ENCODE measurements at places on chromosomes 11 and 22. TPM values are rescaled to one million over a fixed set of nuclear protein-coding genes. Genes with fewer than 3 reads are reported as not detected.

DNA sequence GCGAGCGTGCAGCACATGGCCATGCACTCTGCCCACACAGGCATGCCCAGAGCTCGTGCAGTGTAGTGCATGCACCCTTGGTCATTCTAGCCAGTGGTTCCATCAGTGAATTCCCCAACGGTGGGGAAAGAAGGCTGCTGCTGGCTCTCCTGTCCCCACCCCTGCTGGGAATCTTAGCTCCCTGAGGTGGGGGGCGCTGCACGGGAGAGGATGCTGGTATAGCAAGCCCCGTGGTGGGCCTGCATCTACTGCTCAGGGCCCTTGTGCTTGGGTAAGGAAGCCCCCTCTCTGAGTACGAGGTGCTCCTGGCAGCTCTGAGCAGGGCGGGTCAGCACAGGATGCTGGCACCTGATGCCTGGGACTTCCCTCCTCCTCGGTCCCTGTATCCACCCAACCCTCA lies 18.5 kb upstream of the BAIAP2L2 start:
- H3K36me3 ChIP-seq, result no peaks in the 10 kb centered on the region
- no peaks in the 10 kb centered on the region for H3K27me3 ChIP-seq
- H3K27ac ChIP-seq, result no peak overlapping the region
- no peak overlapping the region for H3K4me3 ChIP-seq
- no peak for DNase-seq

DNA sequence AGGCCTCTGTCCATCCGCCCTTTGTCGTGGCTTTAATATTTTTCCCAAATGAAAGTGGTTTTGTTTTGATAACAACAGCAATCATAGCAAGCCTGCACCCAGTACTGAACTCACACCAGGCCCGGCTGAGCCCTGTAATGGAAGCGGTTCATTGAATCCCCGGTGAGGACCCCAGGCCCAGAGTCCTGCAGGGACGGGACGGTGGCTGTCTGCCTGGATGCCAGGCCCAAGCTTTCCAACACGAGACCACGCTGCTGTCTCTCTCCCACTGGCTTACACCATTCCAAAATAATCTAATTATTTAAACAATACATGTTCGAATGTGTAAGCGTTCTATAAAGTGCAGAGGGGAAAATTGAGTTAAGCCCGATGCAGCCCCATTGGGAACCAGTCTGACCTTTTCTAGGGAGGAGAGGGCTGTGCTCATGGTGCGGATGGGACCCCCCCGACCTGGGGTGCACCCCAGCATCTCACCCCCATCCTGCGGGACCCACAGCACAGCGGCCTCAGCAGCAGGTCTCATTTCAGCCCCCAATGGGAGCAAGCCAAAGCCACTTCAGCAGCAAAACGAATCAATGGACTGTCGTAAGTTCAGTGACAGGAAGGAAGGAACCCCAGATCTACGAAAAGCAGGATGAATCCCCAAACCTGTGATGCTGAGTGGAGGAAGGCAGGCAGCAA lies 1046.9 kb downstream of the BRD1 start:
- H3K27ac ChIP-seq, result no peak overlapping the region
- H3K27me3 ChIP-seq, result no peaks in the 10 kb centered on the region
- no peaks in the 10 kb centered on the region for H3K36me3 ChIP-seq
- H3K4me3 ChIP-seq, result no peak overlapping the region
- no peaks in the 10 kb centered on the region for H3K4me1 ChIP-seq
- no peak for DNase-seq

The SCN3B gene
- total RNA-seq, result 3.5 TPM

- H3K36me3 ChIP-seq, result no peaks in the 10 kb centered on the region
- H3K4me3 ChIP-seq, result no peak overlapping the region
- H3K27me3 ChIP-seq, result no peaks in the 10 kb centered on the region
Observed at GRCh38 chr22:48531761-48532435, 1295.8 kb downstream of the BRD1 start.

- H3K4me3 ChIP-seq, result no peak overlapping the region
- H3K36me3 ChIP-seq, result no peaks in the 10 kb centered on the region
- H3K4me1 ChIP-seq, result no peaks in the 10 kb centered on the region
- no peak for DNase-seq
Observed at GRCh38 chr22:22161924-22162851, 82.4 kb upstream of the VPREB1 start.

The ROM1 gene
- total RNA-seq, result 8.0 TPM

- no peaks in the 10 kb centered on the region for H3K27me3 ChIP-seq
- H3K4me3 ChIP-seq, result no peak overlapping the region
- no peak for DNase-seq
- no peak overlapping the region for H3K27ac ChIP-seq
Observed at GRCh38 chr22:28541137-28541536, 138.5 kb downstream of the TTC28 start.

- H3K36me3 ChIP-seq, result no peaks in the 10 kb centered on the region
- no peak overlapping the region for H3K4me3 ChIP-seq
- H3K4me1 ChIP-seq, result no peaks in the 10 kb centered on the region
- no peak for DNase-seq
Observed at GRCh38 chr22:28247667-28248363, 328.8 kb upstream of the PITPNB start.

DNA sequence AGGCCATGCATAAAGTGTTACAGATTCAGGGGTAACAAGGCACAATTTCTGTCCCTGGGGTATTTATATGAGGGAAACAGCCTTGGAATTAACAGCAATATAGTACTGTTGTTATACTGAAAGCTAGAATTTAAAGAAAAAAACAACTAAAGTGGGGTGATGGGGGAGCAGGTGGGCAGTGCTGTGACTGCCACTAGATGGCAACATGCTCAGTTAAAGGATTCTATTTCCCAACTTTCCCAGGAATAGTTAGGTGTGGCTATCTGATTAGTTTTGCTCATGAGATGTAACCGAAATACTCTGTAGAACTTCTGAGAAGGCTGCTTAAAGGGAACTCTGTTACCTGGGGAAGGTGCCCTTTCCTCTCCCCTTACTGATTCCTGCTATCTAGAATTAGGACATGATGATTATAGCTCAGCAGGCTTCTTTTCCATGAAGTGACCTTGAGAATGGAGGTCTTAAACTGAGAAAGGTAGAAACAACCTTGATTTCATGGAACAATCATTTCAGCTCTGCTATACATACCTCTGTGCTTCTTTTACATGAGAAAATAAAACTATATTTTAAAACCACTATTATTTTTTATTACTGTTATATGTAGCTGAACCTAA lies 102.6 kb downstream of the RELT start:
- no peaks in the 10 kb centered on the region for H3K27me3 ChIP-seq
- H3K27ac ChIP-seq, result no peak overlapping the region
- no peak overlapping the region for H3K4me3 ChIP-seq
- H3K36me3 ChIP-seq, result no peaks in the 10 kb centered on the region

GRCh38 chr11:79942090-79942489 lies 501.3 kb upstream of the TENM4 start:
- H3K4me1 ChIP-seq, result no peaks in the 10 kb centered on the region
- no peak overlapping the region for H3K27ac ChIP-seq
- DNase-seq, result no peak
- no peak overlapping the region for H3K4me3 ChIP-seq
- H3K36me3 ChIP-seq, result no peaks in the 10 kb centered on the region

DNA sequence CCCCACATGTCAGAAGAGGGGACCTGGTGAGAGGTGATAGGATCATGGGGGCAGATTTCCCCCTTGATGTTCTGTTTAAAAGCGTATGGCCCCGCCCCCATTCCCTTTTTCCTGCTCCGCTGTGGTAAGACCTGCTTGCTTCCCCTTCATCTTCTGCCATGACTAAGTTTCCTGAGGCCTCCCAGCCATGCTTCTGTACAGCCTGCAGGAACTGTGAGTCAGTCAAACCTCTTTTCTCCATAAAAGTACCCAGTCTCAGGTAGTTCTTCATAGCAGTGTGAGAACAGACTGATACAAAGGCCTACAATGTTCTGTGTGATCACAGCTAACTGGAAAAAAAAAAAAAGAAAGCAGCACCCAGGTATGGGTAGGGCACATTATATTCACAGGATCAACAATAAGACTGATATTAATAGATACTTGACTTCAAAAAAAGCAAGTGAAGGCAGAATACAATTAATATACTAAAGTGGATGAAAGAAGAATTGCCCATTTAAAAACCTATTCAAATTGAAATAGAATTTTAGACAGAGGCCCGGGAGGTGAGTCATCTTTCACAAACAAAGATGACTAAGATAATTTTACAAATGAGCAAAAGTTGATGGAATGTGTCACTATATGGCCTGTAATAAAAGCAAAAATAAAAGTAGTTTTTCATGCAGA lies 1.7 kb upstream of the OR52K1 start:
- H3K27ac ChIP-seq, result no peak overlapping the region
- no peaks in the 10 kb centered on the region for H3K4me1 ChIP-seq
- no peaks in the 10 kb centered on the region for H3K36me3 ChIP-seq
- H3K4me3 ChIP-seq, result no peak overlapping the region
- H3K27me3 ChIP-seq, result no peaks in the 10 kb centered on the region

- DNase-seq, result no peak
- H3K4me3 ChIP-seq, result peak overlapping the region; percentile 54
- H3K27me3 ChIP-seq, result no peaks in the 10 kb centered on the region
- no peaks in the 10 kb centered on the region for H3K4me1 ChIP-seq
Observed at GRCh38 chr11:124954590-124954955, 571 bp downstream of the CCDC15 start.

DNA sequence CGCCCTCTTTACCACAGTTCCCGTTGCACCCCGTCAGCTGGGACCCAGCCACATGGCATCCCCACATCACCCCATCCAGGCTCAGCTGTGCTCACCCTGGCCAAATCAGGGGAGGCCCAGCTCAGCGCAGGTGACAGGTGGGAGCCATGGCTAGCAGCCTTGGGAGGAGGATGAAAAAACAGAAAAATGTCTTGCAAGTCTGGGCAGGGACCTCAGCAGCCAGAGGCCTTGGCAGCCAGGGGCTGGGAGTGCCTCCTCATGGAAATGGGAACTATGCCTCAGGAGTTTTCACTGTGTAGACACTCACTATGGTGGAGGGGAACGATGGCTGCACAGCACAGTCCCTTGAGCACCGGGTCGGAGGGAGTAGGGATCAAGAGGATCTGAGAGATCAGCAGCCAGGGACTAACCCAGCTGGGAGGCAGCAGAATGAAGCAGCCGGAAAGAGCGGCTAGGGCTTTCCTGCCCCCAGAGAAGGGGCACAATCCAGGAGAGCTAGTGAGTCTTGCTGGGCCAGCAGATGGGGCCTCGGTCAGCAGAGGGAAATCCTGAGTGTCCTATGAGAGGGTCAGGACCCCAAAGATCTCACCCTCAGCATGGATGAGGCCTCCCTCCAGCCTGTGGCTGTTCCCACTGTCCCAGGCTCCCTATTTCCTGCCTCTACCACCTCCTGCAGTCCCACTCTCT lies 6.2 kb upstream of the FTH1 start:
- H3K4me1 ChIP-seq, result peaks cover 33% of the 10 kb centered on the region
- peak; percentile 70 for DNase-seq
- no peaks in the 10 kb centered on the region for H3K36me3 ChIP-seq
- no peak overlapping the region for H3K4me3 ChIP-seq

DNA sequence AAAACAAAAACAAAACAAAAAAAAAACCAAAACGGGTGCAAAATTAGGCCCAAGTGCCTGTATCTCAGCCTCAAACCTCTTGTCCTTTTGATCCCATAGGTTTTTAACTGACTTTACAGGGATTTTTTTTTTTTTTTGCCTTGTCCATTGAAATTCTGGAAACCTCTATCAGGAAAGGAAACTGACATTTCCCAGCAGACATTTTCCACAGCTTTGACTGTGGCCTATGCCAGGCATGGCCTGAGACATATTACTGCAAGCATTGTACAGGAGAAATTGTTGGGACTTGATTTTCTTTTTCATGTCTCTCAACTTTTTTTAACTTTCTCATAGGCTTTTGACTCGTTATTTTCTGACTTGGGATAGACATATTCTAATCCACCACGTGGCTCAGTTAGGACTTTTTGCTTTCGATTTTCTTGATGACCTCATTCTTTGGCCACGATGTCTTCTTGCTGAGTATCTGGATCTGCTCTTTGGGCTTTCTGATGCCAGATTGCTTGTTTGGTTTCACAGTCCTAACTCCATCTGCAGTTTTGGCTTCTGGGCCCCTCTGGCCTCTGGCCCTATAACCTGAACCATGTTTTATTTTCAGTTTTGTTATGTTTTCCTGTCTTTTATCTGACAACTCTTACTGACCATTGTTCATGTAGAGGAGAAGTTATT lies 336.1 kb upstream of the C11orf87 start:
- no peaks in the 10 kb centered on the region for H3K27me3 ChIP-seq
- no peak for DNase-seq
- no peaks in the 10 kb centered on the region for H3K36me3 ChIP-seq
- H3K4me1 ChIP-seq, result no peaks in the 10 kb centered on the region

DNA sequence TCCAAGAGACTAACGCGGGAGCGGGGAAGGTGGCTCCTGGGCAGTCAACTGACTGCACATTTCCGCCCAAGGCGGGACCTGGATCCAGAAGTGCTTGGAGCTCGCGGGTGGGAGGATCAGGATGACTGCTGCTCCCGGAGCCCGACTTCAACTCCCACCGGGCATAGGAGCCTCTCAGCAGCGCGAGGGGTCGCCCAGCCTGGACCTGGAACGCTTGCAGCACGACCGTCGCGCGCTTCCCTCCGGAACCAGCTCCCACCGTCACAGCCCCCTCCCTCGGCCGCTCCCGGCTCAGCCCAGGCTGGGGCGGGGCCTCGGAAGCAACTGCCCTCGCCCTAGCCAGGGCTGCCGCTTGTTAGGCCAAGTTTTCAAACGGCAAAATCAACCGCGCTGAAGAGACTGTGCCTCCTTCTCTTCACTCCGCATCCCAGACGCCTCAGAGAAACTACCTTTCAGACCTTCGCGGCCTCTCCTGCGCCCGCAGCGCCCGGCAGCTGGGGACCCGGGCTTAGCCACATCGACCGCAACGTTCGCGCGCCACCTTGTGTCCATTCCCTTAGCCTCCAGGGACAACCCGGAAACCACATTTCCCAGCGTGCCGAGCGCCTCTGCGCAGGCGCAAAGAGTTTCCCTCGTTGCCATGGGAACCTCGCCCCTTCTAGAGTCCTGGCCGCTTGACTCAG lies 14.0 kb downstream of the SSH3 start:
- H3K27me3 ChIP-seq, result no peaks in the 10 kb centered on the region
- H3K27ac ChIP-seq, result peak overlapping the region; percentile 97
- H3K4me1 ChIP-seq, result peaks cover 3% of the 10 kb centered on the region
- peak; percentile 96 for DNase-seq

- H3K27ac ChIP-seq, result no peak overlapping the region
- H3K36me3 ChIP-seq, result no peaks in the 10 kb centered on the region
- no peaks in the 10 kb centered on the region for H3K27me3 ChIP-seq
- DNase-seq, result no peak
Observed at GRCh38 chr11:126969865-126970479, 30.6 kb downstream of the KIRREL3 start.

DNA sequence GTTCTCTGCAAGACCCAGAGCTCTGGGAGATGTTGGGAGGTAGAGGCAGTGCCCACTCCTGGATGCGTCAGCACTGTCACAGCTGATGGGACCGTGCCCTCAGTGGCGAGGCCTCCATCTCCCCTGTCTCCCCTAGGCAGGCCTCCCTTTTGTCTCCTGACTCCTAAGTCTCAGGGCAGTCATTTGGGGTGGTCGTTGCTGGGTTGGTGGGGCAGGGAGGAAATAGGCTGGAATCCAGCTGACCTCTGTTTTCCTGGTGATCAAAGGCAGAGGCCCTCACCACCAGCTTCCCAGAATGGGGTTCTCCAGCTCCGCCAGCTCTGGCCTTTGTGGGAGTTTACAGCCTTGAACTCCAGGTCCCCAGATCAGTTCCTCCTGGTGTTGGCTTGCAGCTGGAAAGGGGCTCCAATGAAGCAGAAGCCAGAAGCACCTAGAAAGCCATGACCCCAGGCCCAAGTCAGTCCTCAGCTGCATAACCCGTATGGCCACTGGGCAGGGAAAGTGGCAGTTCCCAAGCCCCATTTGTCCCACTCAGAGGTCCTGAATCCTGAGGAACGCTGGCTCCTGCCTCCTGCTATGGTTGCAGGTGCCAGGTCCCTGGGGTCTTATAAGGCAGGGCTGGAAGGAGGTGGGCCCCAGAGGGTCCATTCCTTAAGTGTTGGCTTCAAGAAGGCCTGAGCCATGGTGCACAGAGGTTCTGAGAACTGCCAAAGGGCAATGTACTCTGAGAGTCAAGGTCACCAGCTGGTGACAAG lies 7.3 kb upstream of the FXYD2 start:
- no peak for DNase-seq
- H3K4me3 ChIP-seq, result no peak overlapping the region
- H3K4me1 ChIP-seq, result no peaks in the 10 kb centered on the region
- H3K36me3 ChIP-seq, result no peaks in the 10 kb centered on the region

Measured in prostate gland (tissue), 2 donors.